ENCODE measurements at places on chromosomes 5 and 9.

DNA sequence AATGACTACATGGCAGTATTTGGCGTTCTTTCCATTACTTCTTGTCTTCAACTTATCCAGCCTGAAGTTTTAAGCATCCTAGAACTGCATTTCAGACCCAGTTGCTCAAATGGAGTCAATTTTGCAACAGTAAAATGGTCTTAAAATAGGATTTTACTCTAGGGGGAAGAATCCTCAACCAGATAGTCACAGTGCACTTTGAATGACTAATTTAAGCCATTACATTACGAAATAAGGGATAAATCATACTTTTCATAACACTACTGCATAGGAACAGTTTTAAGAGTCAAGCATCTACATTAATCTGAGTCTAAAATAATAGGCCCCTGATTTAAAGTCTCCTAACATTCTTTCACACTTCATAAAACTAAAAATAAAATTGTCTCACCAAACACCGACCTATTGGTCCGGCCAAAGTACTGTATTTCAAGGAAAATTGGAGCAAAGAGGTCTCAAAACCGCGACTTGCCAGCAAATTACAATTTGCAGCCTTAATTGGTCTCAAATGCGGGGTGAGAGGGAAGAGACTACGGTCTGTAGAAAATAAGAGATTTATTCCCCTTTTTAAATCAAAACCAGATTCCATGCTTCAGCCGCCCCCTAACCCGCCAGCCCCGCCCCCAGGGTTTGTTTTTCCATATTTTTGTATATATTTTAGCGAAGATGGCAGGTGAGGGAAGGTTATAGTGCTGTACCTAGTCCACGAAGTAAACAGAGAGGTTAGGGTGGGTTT, 1.2 kb upstream of the SMARCA2 start:
- no peak for DNase-seq

DNA sequence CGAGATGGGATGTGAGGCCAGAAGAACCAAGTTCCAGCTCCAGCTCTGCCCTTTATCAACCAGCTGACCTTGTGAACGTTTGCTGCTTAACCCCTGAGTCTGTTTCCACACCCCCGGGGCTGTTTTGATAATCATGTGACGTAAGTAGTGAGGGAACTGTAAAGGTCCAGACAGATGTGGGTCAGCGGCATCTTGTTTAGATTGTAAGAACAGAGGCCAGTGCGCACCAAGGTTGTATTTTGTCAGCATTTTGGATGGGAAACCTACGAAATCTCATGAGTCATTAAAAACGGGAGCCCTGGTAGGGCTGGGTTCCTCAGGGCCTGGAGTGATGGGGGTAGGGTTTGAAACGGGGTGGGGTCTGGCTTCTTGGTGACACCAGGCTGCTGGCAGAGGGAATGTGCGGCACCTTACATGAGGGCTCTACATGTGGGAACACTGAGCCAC, 13.8 kb upstream of the COL15A1 start:
- no peak for DNase-seq

DNA sequence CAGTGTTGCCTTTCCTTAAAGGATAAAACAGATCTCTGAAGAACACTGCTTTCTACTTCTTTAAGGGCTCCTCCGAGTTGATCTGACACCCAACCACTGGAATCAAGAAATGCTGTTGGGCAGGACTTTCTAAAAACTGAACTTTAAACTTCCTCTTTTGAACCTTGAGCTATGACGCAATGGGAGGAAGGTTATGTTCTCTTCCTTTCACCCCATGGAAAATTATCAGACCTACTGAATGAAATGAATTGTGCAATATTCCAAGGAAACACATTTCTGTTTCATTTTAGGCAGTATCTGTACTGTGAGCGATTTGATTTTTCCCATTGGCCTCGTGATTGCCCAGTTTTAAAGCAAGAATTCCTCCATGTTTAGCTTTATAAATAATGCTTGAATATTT, 206.0 kb upstream of the PRR16 start:
- DNase-seq = no peak

GRCh38 chr5:33310451-33310850, 130.3 kb upstream of the TARS1 start:
- no peak for DNase-seq

GRCh38 chr5:10235350-10235749, 14.3 kb downstream of the ATPSCKMT start:
- no peak for DNase-seq

GRCh38 chr5:62043289-62044280, 262.4 kb upstream of the KIF2A start:
- no peak for DNase-seq

- no peak for DNase-seq
Observed at GRCh38 chr5:176440927-176441706, 7.1 kb upstream of the FAF2 start.

DNA sequence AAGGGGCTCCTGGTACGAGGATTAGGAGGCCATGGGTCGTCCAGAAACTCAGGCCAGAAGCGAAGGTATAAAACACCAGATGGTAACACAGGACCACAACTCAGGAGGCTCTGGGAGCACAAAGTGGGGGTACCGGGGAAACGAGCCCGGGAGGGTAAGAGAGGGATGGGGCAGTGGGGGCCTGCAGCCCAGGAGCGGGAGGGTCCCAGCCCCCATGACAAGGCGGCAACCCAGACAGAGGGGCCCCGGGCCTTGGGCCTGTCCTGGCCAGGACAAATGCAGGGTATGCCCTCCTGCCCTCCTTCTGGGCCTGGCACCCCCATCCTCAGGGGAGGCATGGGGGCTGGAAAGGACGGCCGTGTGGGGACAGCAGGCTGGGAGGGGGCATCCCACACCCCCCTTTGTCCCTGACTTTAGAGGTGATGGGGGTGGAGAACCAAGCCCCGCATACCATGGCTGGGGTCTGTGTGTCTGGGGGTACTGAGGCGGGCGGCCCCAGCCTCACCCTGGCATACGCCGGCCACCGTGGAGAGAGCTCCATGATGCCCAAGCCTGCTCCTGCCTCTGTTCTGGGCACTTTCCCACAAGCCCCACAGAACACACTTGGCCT, 47.0 kb upstream of the EXOC3 start:
- DNase-seq = no peak

DNA sequence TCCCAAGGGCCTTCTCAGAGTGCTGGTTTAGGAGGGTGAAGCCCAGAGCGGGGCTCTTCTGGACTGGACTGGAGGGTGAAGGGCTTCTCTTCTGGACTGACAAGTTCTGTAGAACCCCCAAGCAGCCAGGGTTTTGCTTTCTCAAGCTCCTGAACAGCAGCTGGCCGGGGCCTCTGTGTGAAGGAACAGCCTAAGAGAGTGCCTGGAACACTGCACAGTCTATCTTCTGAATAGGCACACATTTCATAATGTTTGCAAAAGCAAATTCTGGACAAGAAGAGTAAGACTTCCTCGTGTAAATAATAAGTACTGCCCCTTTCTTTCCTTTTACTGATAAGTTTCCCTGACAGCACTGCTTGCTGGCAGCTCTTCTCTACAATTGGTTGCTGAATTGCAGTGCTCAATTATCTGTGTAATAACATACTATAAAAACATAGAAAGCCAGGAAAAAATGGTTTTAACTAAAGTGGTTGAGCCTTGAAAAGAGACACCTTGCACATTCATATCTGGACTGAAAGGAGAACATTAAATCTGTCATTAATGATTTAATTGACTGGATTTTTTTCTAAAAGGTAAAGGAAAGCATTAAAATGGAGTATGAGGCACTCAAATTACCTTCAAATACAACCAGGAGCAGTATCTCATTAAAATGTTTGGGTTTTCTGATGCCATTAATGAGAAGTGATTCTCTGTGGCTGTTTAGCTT, 20.5 kb downstream of the MAST4 start:
- no peak for DNase-seq

- no peak for DNase-seq
Observed at GRCh38 chr5:173317852-173318251, 10.4 kb downstream of the STC2 start.
